ENCODE measurements at places on chromosomes 1 and 21. TPM values are rescaled to one million over a fixed set of nuclear protein-coding genes. Genes with fewer than 3 reads are reported as not detected.

DNA sequence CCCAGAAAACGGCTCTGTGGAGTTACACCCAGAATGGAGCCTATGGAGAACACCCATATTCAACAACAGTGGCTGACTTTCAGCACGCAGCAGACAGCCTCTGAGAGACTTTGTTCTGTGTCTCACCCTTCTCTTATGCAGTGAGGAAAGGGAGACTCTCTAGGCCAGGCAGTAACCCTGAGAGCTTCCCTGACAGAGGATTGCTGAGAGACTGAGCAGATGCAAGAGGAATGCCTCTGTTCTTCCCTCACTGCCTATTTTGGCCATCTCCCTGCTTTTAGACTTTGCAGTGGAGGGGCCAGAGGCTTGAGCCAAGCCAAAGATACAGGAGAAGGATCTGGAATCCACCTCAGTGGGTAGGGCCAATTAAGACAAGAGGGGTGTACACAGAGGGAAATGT lies 41.8 kb upstream of the SLC16A1 start:
- DNase-seq: no peak

DNA sequence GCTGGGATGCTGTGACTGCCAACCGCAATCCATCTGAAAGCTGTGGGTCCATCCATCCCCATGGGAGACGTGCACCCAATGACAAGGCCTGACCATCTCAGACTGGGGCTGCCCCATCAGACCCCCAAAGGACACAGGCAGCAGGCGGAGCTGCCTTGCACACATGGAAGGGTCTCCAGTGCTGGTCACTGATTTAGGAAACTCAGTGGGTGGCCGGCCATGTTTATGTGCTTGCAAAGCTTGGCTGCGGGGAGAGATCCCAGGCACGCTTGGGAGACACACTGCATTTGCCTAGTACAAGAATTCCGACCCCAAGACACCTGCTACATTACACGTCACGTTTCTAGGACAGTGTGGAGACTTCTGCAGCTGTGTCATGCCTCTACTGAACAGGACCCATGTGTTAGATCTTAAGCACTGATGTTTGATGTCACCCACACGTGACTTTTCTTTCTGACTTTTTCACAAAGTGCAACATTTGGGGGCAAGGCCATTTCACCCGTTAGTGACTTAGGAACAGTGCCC lies 181.4 kb downstream of the CLIC6 start:
- no peak for DNase-seq

DNA sequence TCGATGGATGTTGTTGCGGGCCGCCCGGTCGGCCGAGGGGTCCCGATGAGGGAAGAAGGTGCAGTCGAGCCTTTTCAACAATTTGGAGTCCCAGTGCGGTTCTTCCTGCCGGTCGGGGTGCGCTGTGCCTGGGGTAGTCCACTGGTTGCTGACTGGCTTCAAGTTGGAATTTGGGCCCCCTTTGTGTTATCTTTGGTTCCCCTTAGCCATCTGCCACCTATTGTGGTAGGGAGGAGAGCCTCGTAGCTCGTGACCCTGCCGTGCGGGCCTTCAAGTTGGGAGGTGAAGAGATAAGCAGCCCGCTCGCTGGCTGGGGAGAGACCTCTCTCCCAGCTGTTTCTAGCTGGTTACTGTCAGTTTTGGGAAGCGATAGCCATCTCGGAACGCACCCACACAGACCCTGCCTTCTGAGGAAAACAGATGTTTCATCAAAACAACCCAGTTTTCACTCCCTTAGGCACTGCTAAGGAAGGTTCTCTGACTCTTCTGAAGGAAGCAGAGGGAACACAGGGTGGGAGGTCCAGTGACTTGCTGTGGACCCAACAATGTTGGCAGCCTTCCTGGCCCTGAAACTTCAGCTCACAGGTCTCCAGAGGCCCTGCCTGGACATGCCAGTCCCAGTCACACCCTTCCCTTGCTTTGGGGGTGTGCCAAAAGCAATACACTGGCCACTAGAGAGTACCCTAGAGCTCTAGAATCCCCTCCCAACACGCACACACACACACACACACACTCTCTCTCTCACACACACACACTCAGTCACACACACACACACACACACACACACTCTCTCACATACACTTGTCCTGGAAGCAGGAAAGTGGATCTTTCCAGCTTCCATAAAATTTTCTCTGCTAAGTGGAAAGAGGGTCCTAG lies 1.0 kb downstream of the BTG2 start:
- DNase-seq: peak; percentile 74

DNA sequence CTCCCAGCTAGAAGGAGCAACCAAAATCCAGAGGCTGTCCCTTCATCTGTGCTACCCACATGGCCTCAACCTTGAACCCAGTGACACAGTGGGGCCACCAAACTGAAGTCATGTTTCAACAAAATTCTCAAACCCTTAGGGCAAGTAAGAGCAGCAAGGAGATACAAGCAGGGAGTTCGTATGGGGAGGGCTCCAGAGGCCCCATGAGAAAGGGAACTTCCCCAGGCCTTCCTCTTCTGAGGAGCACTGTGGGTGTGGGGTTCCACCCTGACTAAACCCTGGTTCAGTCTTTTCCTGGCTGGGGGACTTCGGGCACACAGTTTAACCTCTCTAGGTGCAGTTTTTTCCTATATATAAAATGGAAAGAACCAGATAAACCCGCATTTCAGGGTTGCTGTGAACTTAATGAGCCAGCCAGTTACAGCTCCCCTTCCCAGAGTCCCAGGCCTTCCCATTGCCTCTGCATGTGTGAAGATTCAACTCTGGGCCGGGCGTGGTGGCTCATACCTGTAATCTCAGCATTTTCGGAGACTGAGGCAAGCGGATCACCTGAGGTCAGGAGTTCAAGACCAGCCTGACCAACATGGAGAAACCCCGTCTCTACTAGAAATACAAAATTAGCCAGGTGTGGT lies 8.0 kb upstream of the THEMIS2 start:
- no peak for DNase-seq

Gene COL11A1
- polyA plus RNA-seq: 4.7 TPM

DNA sequence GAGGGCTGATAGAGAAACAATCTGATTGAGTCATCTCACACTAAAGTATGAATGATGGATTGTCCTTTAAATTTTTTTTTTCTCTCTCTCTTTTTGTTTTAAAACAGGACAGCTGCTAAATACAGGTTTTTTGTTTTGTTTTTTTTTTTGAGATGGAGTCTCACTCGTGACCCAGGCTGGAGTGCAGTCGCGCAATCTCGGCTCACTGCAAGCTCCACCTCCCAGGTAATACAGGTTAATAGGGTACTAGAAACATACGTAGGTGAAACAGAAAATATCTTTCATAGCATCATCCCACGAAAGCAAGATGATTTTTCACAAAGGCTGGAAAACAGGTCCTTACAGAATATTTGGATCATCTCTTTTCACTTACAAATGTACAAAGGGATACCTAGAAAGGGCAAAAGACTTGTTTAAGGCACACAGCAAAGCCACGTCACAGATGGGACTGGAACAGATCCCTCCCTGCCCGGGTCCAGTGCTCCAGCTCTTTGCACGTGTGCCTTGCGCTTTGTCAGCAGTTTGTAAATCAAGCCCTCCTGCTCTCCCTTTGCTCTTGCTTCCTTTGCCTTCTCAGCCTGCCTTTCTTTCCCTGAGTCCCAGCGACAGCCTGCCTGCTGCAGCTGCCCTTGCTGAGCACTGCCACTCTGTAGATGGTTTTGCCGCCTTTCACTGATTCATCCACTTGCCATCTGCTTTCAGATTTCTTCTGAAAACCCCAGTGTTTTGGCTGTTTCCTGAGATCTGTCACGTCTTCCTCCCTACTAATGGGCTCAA lies 171.3 kb upstream of the BEND5 start:
- DNase-seq: no peak

GRCh38 chr1:14365301-14365988 lies 233.0 kb upstream of the KAZN start:
- DNase-seq: no peak

DNA sequence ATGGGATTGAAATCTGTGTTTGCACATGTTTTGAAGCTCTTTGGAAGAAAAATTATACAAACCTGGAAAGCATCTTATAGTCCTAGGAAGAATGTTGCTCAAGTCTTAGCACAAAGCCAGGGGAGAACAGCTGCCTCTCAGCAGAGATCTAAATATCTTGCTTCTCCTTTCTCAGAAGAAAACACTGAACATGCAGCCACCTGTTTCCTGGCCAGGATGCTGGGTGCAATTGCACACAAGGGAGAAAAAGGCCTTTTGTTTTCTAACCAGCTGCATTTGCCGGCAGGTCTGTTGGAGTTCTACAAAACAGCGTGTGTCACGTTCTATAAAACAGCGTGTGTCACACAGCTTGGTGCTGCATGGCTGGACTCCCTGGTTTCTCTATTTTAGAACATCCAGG lies 259.6 kb upstream of the PLD5 start:
- DNase-seq: no peak
